ENCODE measurements at places on chromosomes 12 and 14.

GRCh38 chr14:23727566-23728335, 91.6 kb downstream of the DHRS2 start:
- no peak for DNase-seq

DNA sequence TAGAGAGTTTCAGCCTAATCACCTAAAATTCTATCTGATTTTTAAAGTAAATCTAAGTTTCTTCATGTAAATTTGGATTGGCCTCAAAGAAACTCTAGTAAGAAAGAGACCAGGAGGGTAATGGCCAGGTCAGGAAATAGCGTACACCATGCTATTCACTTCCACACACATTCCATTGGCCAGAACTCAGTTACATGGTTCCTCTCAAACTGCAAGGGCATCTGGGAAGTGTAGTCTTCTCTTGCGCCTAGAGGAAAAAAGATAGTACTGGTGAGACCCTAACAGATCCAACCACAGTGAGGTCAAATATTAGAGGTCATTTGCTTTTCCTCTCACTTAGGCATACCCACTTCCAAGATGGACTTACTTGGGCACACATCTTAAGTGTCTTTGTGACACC, 39.1 kb downstream of the MBIP start:
- DNase-seq, result no peak

- no peak for DNase-seq
These were observed 94.6 kb downstream of the SMOC1 start for GRCh38 chr14:69973846-69974245.

DNA sequence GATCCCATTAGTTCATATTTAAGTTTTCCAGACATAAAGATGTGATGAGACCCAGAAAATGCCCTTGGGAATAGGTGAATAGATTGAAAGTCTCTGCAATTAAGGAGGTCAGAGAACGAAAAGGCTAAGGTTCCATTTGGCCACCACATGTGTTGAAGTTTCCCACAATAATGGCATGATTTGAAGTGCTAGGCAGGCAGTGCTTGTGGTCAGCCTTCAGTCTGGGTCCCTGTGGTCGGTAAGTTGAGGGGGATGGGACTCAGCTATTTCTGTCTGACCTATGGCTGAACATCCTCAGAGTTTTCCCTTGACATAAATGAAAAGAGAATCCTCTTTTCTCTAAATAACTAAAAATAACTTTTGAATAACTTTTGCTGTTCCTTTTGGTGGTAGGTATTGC, 92.4 kb downstream of the PELI2 start:
- DNase-seq, result no peak

DNA sequence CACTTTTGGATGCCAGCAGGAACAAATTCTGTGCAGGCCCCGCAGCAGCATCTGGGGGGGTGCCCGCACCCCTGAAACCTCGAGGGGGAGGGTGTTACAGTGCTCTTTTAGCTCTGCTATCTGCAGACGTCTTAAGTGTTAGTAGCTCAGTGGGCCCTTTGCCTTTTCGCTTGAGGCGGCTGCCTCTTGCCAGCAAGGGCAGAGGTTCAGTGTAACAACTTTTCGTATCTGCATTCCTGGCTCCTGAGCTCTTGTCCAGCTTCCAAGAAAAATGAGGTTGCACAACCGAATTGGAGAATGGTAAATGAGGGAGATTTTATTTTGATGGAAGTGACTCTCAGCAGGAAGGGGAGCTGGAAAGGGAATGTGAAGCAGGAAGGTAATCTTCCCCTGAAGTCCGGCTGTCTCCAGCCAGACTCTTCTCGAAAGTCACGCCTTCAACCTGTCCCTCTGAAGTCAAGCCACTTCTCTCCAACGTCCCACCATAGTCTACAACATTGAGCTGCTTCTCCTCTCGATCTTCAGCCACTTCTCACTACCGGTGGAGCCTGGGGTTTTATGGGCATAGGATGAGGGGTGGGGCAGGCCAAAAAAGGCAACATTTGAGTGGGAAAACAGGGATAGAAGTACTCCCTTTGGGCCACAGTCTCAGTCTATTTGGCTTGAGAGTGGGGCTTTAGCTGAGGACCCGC, 17.8 kb downstream of the TAS2R50 start:
- no peak for DNase-seq

DNA sequence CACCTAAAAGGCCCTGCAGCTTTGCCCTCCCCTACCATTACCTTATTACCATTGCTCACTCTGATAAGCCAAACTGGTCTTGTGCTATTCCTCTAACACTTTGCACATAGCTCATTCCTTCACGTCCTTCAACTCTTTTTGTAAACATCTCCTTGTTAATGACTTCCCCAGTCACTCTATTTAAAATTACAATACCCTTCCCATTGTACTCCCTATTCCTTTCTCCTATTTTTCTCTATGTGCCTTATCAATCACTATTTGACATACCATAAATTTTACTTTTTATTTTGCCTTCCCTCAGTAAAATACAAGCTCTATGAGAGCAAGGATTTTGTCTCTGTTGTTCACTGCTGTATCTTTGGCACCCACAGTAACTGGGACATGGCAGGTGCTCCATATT, 5.4 kb downstream of the SARNP start:
- no peak for DNase-seq

- no peak for DNase-seq
These were observed 22.3 kb downstream of the SYT1 start for GRCh38 chr12:78886719-78887407.

DNA sequence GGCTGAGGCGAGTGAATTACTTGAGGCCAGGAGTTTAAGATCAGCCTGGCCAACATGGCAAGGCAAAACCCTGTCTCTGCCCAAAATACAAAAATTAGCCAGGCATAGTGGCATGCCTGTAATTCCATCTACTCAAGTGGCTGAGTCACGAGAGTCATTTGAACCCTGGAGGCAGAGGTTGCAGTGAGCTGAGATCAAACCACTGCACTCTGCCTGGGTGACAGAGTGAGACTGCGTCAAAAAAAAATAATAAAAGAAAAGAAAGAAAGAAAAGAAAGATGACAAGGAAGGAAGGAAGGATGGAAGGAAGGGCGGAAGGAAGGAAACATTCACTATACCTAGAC, 159.6 kb upstream of the CNOT2 start:
- DNase-seq, result no peak

- DNase-seq, result no peak
These were observed 251.4 kb downstream of the RGS6 start for GRCh38 chr14:72183631-72184030.

- no peak for DNase-seq
These were observed 80.2 kb downstream of the TUNAR start for GRCh38 chr14:95956601-95957460.

DNA sequence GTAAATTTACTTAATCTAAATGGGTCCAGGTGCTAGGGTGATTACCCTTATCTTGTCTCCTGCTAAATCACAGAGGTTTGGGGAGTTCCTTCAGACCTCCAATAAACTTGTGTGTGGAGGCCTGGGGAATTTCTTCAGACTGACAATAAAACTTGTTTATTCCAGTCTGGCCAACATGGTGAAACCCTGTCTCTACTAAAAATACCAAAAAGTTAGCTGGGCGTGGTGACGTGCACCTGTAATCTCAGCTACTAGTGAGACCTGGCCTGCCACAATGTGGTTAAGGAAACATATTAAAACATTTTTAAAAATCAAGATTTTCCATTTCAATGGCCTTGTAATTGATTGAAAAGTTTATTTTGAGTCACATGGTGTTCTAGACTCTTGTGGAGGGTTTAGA, 126.9 kb upstream of the FGD4 start:
- DNase-seq, result no peak

GRCh38 chr14:37858733-37859132, 263.3 kb downstream of the TTC6 start:
- DNase-seq, result no peak

GRCh38 chr12:68207276-68207675, 18.3 kb downstream of the IL26 start:
- no peak for DNase-seq

DNA sequence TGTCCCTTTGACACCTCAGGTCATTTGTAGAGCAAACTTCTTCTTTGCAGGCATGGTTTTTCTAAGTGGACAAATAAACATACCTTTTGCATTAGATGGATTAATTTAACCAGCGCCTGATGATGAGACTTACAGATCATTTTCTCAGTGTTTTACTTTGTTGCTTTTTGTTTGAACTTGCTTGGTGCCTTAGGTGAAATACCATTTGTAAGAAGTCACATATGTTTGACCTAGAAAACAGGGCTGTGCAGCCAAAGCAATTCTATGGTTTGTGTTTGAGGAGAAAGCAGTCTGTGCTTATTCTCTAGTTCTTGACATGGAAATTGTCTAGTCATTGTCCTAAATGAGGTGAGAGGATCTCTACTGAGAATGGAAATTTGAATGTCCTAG, 111.1 kb downstream of the DIP2B start:
- DNase-seq, result no peak

DNA sequence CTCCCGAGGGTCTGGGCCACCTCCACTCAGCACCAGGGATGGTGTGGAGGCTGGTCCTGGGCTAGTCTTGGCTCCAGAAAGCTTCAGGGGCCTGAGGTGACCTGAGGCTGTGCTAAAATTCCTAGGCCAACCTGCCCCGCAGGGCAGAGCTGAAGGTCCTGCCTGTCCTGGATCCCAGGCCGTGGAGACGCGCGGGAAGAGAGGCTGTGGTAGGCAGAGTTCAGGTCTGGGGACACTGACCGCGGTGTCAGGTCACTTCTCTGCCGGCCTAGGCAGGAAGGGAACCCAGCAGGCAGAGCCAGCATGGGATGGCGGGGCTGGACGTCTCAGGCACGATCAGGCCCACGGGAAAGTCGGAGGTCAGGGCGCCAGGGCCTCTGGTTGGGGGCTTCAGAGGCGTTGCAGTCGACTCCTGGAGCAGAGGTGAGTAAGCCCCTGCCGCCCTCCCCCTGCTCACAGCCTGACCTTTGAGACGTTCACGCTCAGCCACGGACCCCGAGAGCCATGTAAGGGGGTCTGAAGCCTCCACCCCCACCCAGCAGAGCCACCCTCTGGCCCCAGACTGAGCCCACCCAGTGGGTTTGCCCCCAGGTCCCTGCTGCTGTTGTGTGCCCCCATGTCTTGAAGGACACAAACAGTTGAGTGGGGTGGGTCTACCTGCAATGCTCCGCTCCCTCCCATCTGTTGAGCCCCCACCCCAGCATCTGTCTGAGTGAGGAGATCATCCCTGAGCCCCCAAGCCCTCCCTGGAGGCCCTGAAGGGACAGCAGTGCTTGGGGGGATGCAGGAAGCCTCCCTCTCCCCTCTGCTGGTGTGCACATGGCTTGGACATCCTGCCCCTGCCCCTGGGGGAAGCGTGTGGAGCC, 142.7 kb downstream of the KIF26A start:
- peak; percentile 63 for DNase-seq

GRCh38 chr12:46693034-46693433, 132.8 kb downstream of the SLC38A4 start:
- DNase-seq, result no peak

DNA sequence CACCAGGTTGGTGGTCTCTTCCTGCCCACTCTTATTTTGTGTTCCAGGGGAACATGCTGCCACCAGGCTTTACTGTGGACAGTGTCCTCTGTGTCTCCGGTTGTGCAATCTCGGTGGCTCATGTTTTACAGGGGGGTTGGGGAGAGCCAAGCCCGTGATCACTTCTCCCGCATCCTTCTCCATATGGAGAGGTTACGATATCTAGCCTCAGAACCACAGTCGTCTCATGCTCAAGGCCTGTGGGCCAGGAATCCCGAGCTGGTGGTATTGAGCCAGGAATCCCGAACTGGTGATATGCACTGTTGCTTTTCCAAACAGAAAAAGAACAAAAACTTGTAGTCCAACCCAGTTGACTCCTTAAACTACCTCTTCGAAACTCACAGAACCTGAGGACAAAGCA, 37.0 kb upstream of the INF2 start:
- no peak for DNase-seq

GRCh38 chr14:81423504-81423903, 23.4 kb upstream of the STON2 start:
- no peak for DNase-seq

DNA sequence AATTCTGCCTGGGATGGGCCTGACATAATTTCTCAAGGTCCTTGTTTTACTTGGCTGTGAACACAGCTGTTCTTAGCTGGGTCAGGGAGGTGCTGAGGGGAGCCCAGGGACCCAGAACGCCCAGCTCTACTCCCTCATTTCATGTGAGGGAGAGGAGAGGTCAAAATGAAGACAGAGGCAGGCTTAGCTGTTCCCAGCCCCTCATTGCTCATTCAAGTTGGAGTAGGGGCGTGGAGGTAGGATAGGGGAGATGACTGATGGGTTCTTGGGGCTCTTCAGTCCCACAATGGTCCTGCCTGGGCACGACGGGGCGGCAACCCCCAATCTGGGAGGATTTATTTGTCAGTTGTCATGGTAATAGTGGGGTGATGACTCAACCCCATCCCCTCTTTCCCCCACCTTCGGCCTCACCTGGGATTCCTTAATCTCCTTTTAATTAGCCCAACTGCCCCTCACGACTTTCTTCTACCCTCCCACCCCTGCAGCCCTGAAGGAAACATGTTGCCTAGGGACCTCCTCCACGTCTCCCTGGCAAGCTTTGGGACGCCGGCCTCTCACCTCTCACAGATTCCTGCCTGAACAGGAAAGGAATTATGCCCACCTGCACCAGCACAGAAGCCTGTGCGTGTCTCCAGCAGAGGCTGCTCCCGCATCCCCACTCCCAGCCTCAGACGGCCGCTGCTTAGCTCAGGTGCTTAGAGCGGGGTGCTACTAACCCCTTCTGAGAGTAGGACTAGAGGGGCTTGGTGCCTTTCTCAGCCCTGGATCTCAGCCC, 10.2 kb downstream of the SPRYD3 start:
- no peak for DNase-seq

GRCh38 chr12:131456301-131457027, 254.4 kb upstream of the SFSWAP start:
- DNase-seq, result peak; percentile 64

DNA sequence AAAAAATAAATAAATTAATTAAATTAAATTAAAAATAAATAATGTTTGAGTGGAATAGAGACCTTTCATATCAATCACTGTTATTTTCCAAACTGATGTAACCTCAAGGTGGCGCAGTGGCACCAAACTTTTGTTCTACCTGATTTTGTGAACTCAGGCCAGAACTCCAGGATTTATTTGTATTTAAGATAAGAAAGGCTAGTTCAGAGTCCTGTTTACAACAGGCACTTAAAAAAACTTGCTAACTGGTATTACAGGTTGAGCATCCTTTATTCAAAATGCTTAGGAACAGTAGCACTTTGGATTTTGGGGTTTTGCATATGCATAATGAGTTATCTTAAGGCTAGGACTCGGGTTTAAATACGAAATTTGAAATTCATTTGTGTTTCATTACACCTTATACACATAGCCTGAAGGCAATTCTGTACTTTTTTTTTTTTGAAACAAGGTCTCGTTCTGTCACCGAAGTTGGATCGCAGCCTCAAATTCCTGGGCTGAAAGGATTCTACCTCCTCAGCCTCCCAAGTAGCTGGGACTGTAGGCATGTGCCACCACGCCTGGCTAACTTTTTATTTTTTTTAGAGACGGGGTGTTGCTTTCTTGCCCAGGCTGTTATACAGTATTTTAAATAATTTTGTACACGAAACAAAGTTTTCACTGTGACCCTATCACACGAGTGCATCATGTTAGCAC, 32.4 kb downstream of the YY1 start:
- no peak for DNase-seq

DNA sequence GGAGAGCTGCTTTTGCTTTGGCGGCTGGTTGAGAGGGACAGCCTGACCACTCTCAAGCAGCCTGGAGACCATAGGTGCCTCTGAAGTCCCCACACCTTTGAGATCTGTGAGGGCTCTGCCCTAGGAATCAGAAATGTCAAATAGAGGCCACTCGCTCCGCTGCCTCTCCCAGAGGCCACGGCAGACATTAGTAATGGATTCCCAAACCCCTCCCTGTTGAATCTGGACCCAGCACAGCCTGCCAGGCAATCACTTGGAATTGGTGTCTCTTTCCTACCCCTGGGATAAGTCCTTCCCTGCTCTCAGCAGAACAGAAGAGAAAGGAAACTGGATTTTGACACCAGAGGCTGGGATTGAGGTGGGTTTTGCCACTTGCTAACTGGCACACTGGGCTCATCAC, 25.0 kb downstream of the MMAB start:
- DNase-seq, result no peak
